Glutamatergic neuron (in vitro differentiated cells): ENCODE measurements at places on chromosomes 4 and X.

DNA sequence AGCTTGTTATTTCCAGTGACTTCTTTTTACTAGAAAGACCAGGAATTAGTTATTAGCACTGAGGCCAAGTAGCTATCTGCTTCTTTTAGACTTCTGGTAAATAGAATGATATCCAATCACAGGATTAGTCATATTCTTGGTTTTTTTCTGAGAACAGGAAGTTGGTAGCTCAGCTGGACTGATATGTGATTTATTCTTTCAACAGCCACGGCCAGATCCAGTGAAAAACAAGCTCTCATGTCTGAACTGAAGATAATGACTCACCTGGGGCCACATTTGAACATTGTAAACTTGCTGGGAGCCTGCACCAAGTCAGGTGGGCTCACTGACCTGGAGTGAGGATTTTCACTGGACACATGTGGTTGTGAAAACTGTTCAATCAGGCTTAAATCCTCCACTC is 48.6 kb downstream of the PDGFRA start:
- no peak for DNase-seq

DNA sequence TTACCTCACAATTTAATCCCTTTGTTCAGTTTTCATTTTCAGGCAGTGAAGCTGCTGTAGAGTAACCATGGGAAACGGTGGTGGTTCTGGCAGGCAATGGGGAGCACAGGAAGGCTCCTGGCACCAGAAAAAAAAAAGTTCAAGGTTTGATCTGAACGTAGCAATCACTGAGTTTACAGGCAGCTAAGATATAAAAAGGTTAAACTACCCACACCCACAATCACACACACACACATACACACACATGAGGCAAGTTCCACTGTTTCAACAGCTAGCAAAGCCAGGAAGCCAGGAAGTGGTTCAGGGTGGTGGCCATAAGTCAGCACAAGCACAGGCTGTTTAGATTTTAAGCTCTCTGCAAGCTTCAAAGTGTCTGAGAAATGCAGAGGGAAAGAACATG is at the start of gene SULT1B1:
Gene SULT1B1, minus strand, starts transcription at position 166 of the 400 bp plus-strand sequence. CDS start 5,403 bp downstream, outside the sequence.
- no peak for DNase-seq

GRCh38 chr4:119626420-119626819 is 2.2 kb downstream of the PDE5A start:
- no peak for DNase-seq

GRCh38 chr4:55485821-55486220 is 60.9 kb downstream of the CLOCK start:
- no peak for DNase-seq

GRCh38 chr4:55127521-55127920 is 2.1 kb upstream of the KDR start:
- DNase-seq: no peak

- DNase-seq: no peak
Observed at GRCh38 chr4:76791479-76791878, 106.5 kb downstream of the SOWAHB start.

GRCh38 chrX:129577473-129577872 is 37.4 kb downstream of the OCRL start:
- DNase-seq: no peak

GRCh38 chr4:26133840-26134239 is 187.0 kb upstream of the RBPJ start:
- no peak for DNase-seq

DNA sequence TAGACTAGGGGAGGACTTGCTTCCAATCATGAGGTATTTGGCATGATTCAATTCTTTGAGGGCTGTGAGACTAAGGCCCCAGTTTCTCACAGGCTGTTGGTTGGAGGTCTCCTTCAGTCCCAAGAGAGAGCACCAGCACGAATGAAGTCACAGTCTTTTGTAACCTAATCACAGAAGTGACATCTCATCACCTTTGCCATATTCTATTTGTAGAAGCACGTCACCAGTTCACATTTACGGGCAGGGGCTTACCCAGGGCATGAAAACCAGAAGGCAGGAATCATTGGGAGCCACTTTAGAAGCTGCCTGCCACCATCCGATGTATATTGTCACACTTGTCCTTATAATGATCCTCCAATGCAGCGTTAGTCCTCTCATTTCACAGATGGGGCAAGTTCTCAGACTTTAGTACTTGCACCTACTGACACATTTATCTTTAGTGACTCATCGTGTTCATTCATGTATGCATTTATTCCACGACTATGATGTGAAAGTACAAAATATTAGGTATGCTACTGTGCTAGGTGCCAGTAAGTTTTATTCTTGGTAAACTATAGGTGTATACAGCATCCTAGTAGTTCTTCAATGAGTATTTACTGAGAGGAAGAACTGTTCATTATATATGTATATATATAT is 163.8 kb upstream of the PGRMC2 start:
- no peak for DNase-seq

DNA sequence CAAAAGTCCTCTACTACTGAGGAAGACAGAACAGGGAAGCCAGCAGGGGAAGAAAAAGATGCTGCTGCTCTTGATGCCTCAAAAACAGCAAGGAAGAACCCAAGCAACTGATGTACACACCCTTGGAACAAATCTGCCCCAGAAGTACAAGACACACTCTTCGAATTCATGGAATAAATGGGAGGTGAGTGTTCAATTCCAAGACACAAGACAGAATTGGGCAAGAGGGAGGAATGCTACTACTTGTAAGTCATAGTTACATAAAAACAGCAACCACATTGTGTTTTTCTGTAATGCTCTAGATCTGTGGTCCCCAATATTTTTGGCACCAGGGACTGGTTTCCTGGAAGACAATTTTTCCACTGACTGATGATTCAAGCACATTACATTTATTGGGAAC is 58.0 kb upstream of the H2AZ1 start:
- DNase-seq: no peak

DNA sequence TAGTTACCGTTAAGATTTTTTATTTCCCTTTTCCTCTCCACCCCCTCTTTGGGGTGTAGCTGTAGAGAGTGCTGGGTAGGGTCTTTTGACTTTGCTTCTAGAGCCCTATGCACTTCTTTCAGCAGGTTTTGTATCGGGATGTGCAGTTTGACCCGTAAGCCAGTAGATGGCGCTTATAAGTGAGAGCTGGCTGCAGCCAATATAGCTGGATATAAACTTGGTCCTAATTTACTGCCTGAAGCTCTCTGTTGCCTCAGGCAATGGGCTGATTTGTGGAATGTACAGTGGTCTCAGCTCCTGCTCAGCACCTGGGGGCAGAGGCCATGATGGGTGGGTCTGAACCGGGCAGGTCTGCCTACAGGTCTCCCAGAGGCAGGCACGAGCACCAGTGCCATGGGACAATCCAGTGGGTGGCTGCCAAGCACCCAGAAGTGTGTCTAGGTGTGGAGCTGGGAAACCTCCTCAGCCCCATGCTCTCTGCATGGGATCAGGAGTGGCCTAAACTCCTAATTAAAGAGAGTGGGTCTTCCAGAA is 146.5 kb downstream of the SPANXN1 start:
- no peak for DNase-seq

GRCh38 chr4:14008494-14008893 is 381.0 kb upstream of the BOD1L1 start:
- no peak for DNase-seq

GRCh38 chrX:47145395-47146120 is 537 bp downstream of the RBM10 start:
- peak; percentile 47 for DNase-seq

DNA sequence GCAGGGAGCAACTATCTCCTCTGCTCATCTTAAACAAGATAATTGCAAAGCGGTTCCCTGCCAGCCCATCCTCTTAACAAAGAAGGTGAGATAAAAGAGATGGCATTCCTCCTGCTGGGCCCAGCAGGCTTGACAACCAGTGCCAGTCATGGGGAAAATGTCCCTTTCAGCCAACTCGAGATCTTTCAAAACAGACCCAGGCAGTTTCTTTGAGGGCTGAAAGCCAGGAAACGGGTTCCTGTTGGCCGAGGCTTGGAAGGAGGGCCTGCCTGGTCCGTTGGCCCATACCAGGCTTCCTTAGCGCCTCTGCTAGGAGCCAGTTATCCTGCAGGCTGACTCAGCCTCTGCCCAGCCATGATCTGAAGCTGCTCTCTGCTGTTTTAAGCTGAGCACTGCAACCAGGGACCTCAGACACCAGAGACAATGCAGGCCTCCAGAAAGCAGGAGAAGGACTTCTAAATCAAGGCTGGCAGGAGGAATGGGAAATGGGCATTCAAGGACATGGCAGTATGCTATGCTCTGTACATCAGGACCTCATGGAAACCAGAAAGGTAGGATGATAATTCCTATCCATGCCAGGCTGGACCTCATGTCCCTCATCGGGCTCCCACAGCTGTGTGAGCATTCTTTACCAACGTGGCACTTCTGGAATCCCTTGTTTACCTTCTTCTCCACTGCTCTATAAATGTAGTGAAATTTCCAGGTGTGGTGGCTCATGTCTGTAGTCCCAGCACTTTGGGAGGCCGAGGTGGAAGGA is 42.4 kb upstream of the SLC2A9 start:
- DNase-seq: no peak

- DNase-seq: no peak
Observed at GRCh38 chr4:40378619-40379018, 43.5 kb downstream of the CHRNA9 start.

DNA sequence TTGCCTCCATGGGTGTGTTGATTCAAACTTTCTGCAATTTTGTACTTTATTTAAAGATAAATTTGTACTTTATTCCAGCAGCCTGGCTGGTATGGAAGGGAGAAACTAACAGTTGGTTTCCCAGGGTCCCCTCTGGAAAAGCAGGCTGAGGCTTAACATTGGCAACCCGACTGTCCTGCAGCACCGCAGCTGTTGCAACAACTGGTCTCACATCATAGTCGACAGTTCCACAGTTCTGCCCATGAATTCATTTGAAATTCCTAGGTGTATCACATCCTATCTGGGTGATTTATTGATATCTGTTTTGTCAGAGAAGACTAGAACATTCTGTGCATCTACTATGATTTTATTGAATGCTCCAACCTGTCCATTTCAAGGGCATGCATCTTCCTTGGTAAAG is 98.8 kb upstream of the GATB start:
- DNase-seq: no peak

- DNase-seq: no peak
Observed at GRCh38 chrX:2693113-2694002, 2.3 kb downstream of the CD99 start.
